ENCODE measurements at places on chromosomes 2 and 18.

GRCh38 chr2:56299171-56299691 is 115.4 kb downstream of the CCDC85A start:
- DNase-seq: no peak

DNA sequence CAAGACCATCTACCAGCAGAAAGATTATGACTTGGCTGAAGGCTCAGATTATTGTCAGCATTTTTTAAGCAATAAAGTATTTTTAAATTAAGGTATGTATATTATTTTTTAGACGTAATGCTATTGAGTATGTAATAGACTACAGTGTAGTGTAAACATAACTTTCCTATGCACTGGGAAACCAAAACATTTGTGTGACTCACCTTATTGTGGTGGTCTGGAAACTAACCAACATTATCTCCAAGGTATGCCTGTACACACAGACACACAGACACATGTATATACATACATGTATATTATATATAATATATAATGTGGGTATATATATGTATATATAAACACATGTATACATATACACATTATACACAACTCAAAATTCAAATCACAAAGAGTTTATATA is 9.1 kb upstream of the TMEFF2 start:
- DNase-seq: no peak

GRCh38 chr2:40658941-40659340 is 207.1 kb upstream of the SLC8A1 start:
- DNase-seq: no peak

DNA sequence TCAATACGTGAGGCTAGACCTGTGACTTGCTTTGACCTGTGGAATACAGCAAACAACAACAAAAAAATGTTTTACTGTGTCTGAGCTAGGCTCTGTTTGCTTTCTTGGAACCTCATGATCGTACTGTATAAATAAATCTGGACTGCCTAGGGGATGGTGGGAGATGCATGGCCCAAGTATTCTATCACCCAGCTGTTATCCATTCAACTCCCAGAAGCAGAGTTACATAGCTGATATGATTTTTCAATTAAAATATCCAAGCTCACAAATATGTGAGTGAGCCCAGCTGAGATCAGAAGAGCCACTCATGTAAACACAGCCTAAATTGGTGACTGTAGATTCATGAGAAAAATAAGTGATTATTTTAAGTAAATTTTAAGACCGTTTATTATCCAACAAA is 154.1 kb upstream of the THUMPD2 start:
- DNase-seq: no peak

GRCh38 chr2:143725400-143725799 is 596.2 kb downstream of the ARHGAP15 start:
- DNase-seq: no peak

- DNase-seq: no peak
Observed at GRCh38 chr2:65388051-65388531, 44.3 kb downstream of the SPRED2 start.

DNA sequence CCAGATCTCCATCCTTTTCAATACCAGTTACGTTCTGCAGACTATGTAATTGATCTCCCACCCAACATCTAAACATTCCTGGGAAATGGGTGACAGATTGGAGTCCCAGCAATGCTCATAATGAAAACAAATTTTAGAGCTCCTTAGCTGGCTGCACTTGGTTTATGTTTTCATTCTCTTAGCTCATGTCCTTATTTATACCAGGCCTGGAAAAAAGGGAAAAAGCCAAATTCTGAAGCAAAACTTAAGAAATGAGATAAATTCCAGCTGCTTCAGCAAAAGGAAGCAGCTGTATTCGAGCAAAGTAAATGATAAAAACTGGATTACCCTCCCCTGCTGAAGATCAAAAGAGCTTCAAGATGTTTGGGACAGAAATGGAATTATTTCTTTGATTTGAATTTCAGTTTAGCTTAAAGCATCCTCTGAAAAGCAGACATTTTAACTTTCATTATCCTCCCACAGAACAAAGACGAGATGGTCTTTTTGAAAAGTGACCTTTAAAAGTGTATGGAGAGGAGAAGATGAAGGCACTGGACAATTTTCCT is 196.5 kb upstream of the THUMPD2 start:
- no peak for DNase-seq

DNA sequence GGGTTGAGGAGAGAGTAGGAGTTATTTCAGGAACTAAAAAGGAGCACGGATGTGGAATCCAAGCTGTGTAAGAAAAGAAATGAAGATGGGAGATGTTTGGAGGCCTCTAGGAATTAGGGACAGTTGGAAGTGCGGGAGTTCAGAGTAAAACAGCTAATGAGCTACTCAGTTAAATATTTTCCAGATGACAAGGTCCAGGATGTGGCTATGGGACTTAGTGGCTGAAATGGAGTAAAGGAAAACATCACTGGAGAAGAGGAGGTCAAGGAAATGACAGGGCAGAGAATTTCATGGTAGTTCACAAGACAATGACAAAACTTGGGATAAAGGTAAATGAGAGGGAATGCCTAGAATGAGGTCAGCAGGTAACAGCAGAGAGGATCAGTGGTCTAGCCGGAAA is 13.0 kb downstream of the GPR155 start:
- DNase-seq: no peak

GRCh38 chr2:163800951-163801381 is 65.2 kb upstream of the FIGN start:
- DNase-seq: no peak

DNA sequence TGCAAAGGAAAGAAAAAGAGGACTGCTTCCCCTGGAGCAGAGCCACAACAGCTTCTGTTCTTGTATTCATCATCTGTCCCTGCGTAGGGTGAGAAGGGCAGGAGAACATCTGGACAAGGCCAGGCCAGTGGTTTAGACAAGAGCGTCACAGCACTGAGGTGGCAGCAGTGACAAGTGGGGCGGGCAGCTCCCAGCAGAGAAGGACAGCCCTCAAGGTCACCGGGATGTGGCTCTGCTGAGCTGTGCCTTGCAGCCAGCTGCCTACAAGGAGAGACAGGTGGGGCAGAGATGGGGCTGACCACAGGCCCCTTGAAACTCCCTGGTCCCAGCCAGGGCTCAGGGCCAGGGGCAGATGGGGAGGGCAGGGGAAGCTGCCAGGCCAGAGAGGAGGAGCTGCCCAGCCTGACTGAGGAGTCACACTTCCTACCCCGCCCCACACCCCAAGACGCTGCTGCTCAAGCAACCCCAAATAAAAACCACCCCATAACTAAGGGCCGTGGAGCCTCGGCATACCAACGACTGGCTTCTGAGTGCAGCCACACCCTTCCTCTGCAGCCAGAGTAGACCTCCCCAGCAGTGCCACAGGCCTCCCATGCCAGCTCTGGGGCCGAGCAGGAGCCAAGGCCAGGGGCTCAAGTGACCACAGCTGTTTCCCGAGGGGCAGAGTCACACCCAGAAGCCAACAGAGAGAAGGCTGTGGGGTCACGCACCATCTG is 5.4 kb downstream of the RAB11FIP5 start:
- DNase-seq: peak; percentile 62

GRCh38 chr2:67719351-67719750 is 322.2 kb downstream of the ETAA1 start:
- DNase-seq: no peak

- no peak for DNase-seq
Observed at GRCh38 chr2:42036413-42036812, 11.4 kb upstream of the PKDCC start.
